ENCODE measurements at places on chromosomes 3 and 15.

DNA sequence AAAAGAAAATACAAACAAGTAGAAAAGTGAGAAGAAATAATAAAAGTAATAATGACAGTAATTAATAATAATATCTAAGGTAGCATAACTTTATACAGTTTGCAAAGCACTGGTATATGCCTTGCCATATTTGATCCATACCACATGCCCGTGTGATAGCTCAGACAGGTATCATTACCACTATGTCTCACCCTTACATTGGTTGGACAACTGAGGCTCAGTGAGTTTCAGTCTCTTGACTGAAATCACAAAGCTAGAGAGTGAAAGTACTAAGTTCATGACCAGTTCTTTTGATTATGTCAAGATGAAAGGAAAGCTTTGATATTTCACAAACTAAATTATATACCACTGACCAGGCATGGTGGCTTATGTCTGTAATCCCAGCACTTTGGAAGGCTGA is 408.9 kb downstream of the GAP43 start:
- no peak for DNase-seq

DNA sequence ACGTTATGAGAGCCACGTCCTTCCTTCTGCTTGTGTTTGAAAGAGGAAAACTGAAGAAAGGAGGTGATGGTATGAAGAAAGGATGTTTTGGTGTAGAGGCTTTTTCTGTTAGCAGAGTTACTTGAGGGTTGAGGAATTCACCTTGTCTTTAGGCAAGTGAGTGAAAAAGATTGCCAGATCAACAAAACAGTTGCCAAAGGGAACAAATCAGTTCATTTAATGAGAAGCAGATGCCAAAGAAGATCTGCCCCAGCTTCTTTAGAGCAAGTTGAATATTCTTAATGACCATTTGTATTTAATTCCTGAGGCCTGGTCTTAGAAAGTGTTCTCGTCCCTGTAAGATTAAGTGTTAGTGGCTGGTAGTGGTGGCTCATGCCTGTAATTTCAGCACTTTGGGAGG is 2.6 kb downstream of the CHCHD6 start:
- no peak for DNase-seq

- no peak for DNase-seq
Measured at GRCh38 chr3:121997372-121997771, 24.7 kb downstream of the ILDR1 start.

- DNase-seq = peak; percentile 74
Measured at GRCh38 chr15:74200412-74200815, 2.2 kb downstream of the STRA6 start.

- DNase-seq = no peak
Measured at GRCh38 chr3:127216415-127217261, 23.7 kb downstream of the PRR23E start.

- no peak for DNase-seq
Measured at GRCh38 chr15:27293607-27294006, 322.6 kb downstream of the GABRG3 start.

GRCh38 chr3:194773771-194774455 is 88.2 kb downstream of the FAM43A start:
- DNase-seq = no peak

DNA sequence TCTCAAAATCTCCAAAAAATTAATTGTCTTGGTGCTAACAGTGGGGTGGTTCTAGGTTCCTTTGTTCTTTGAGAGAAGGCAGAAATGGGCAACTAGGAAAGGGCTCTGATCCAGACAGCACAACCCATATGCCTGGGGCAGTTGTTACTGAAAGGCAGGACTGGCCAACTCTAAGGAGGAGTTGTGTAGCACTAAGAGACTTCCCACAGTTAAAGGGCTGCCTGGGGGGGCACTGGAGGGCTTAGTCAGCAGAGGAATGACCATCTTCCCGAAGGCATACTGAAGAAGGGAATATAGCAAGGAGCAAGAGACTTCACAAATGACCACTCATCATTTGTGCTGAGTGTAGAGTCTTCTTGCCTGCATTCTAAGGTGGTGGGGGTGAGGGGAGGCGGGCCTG is 15.8 kb downstream of the ILDR1 start:
- DNase-seq = no peak

GRCh38 chr15:71651750-71652186 is 158.6 kb upstream of the NR2E3 start:
- DNase-seq = no peak

DNA sequence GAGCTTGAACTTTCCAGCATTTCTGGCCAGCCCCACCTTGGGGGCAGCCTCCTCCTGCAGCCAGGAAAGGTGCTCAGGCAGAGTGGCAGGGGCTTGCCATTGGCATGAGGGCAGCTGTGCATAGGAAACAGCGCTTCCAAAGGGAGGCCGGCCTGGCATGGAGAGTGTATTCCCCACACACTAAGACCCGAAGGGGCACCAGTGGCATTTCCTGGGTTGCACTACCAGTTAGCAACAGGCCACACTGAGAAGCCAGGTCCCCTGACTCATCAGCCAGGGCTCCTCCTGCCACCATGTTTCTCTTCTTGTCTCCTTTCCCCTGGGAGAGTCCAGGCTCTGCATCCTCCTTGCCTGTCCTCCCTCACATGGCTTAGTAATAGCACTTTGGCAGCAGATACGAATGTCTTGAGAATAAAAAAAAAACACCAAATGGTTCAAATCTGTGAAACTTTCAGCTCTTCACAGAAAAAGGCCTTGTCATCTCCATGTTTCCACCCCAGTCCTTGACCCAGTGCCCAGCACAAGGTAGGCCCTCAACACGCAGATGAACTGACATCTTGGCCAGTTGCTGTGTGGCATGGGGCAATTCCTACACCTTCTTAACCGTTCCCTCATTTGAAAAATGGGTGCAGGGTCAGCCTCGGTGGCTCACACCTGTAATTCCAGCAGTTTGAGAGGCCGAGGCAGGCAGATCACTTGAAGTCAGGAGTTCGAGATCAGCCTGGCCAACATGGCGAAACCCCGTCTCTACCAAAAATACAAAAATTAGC is 180.4 kb downstream of the SMAD6 start:
- DNase-seq = no peak

- DNase-seq = no peak
Measured at GRCh38 chr15:101506491-101506890, 17.0 kb upstream of the PCSK6 start.

DNA sequence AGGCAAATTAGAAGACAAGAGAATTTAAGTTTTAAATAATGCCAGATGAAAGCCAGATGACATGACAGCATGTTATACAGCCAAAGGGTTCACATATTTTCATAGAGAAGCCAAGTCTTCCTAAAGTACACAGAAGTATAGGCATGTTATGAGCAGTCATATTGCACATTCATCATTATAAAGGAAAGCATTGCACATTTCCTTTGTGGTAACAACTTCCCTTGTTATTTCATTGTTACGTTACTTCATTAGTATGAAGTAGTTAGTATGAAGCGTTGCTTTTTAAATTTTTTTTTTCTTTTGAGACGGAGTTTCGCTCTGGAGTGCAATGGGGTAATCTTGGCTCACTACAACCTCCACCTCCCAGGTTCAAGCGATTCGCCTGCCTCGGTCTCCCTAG is 4.6 kb upstream of the ABCC5 start:
- no peak for DNase-seq

DNA sequence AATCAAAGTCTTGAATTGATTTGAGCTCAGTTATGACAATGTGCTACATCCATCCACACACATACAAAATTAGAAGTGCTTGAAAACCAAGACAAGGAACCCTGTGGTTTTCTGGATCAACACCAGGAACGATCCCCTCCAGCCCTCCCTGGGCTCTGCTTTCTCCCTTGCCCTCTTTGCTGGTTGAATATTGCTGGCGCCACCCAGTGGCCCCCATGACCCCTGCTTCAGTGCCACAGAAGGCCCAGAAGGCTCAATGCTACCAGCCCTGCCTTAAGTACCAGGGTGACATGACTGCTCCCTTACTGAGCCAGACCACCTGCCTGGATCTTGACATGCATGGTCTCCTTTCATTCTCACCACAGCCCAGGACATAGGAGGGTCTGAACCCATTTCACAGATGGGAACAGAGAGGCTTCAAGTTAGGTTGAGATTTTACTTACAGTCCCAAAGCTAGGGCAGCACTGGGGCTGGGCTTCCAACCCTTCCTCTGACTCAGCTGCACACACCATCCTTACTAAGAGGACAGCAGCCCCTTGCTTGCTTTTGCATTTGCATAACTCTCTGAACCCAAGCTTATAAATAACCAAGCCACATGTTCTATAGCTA is 15.0 kb downstream of the IL12A start:
- DNase-seq = no peak

DNA sequence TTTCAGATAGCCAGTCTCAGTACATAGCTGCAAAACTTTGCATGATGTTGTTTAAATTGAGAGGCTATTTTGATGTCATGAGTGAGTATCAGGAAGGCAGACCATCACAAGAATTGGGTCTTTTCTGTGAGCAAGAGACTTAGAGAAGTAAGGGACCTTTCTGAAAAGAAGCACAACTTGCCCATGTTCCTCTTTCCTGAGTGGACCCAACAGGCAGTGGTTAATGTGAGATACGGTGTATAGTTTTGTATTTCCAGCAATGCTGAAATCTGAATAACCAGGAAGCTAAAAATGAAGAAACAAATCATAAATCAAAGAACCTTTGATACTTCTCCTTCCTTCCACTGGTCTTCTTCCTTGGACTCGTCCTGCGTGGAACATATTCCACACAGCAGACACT is 25.1 kb downstream of the MCTP2 start:
- no peak for DNase-seq

- DNase-seq = no peak
Measured at GRCh38 chr3:149442851-149443544, 31.5 kb upstream of the TM4SF4 start.

DNA sequence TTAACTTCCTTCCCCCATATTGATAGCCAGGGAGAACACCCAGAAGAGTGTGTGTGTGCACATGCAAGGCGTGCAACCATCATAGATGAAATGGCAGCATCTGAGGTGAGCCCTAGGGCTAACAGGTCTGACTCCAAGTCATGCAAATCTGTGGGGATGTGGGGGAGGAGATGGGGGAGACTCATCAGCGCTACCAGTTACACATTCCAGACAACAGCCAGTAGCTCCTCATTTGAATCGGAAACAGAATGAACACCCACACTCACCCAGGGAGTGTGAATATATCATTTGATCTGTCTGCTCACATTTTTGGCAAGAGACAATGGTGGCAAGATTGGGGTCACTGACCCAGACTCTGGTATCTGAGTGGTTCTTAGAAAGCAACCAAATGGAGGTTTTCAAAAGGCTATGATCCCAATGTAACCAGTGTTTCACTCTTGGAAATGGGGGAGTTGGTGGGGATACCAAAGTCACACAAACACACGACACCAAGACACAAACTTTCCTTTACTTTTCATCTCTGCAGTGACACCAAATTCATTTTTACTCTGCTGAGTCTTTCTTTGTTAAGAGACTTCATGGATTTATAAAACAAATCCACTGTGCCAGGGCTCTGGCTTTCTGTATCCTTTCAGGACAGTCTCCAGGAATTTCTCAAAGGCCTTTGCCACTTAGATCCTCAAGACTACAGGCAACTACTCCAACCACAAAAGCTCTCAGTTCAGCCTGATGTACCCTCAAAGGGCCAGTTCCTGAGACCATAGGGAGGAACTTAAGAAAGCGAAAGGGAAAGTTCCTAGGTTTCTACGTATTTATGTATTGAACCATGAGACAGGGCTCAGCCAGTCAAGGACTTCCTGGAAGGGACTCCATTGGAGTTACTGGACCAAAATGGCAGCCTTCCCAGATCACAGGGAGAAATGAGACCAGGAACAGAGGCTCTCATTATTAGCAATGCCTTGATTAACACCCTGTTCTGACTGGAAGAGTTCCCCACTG is 2.2 kb downstream of the CDCP1 start:
- DNase-seq = no peak

GRCh38 chr3:4323246-4324027 is 20.3 kb downstream of the SETMAR start:
- DNase-seq = no peak

- no peak for DNase-seq
Measured at GRCh38 chr3:150610785-150611184, 7.7 kb downstream of the SELENOT start.

DNA sequence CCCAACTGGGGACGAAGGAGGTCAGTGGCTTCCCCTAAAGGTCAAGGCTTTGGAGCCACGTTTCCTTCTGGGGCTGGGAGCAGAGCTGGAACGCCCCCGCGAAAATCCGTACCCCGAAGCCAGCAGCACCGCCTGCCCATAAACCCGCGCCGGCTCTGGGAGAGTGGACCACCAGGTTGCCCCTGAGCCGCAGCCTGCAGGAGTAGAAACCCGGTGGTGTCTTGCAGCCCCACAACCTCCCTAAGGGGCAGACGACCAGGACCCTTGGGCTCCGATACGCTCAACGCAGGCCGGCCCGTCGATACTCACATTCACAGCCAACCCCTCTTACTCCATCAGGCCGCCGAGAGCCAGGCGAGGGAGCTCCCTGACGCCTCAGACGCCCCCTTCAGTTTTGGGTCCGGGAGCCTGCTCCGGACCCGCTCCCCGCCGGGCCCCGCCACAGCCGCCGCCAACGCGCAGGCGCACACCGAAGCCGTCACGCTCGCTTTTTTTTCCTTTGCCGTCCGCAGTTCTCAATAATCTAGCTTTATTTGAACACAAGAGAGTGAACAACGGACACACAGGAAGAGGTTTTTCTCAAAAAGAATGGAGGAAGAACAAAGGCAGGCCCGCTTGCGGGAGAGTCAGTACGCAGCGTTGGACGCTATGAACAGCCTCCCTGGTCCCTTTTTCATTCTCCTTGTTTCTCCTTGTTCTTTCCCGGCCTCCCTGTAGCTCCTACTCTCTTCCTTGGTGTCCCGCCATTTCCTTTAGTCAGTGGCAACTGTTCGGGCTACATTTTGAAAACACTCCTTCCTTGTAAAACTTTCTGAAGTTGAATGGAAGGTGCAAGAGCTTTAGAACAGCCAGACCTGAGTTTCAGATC is at the start of gene ZNF106:
TSS of gene ZNF106 (minus strand) at position 471 of the 868 bp plus-strand sequence. CDS start 18,852 bp downstream, outside the sequence.
- peak; percentile 90 for DNase-seq

DNA sequence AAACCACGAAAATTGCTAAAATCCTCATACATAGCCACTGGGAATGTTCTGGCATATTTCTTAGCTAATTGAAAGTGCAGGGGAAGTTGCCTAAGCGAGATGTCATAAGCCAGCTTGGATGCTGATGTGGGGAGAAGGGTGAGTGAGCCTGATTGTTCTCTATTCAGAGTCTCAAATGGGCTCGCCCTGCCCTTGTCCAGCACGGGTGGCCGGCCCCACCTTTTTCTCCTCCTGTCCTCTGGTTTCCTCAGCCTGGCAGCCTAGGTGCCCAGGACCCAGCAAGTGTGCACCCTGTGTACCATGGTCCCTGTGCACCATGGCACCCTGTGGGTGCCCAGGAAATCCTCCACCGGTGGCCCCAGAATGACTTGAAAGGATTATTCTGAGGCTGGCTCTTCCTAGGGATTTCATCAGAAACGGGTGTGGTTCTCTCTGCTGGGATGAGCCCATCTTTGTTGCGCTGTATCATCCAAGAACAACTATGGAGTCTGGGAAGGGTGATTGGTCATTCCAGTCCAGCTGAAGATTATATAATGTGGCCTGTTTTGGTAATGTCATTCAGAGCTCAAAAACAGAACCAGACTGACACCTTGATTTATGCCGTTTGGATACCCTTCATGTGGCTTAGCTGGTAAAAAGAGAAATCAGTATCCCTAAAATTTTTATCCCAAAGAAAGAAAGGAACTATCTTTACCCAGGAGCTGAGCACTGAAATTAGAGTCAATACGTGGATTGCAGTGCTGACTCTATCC is 150.8 kb upstream of the BHLHE40 start:
- peak; percentile 71 for DNase-seq
